Large intestine (tissue), 12 donors: ENCODE measurements at places on chromosomes 1 and 21. TPM values are rescaled to one million over a fixed set of nuclear protein-coding genes. Genes with fewer than 3 reads are reported as not detected.

DNA sequence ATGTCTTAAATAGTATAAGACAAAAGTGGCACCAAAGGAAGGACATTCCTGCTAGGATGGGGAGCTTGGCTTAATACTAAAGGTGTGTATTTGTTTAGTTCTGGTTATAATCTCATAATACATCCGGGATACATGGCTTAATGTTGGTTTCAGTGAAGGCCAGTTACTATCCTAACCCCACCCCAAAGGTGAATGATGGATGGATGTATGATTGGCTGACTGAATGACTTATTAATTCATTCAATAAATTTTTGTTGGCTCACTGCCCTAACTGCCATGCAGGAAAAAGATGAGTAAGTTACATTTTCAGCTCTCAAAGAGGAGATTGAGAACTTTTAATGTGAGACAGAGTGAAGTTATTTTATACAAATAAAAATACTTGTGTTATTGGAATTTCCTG, 52.2 kb downstream of the PHACTR4 start:
- peaks cover 5% of the 10 kb centered on the region for H3K36me3 ChIP-seq
- H3K27ac ChIP-seq: no peak overlapping the region
- peaks cover 9% of the 10 kb centered on the region for H3K4me1 ChIP-seq

DNA sequence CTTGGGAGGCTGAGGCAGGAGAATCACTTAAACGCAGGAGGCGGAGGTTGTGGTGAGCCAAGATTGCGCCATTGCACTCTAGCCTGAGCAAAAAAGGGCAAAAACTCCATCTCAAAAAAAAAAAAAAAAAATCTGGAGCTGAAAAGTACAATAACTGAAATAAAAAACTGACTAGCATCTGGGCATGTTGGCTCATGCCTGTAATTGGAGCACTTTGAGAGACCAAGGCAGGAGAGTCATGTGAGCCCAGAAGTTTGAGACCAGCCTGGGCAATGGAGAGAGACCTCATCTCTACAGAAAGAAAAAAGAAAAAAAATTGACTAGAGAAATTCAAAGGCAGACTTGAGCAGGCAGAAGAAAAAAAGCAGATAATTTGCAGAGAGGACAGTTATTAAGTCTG, 18.1 kb downstream of the CLDN19 start:
- H3K27ac ChIP-seq: no peak overlapping the region
- DNase-seq: no peak
- H3K36me3 ChIP-seq: peaks cover 9% of the 10 kb centered on the region
- H3K4me1 ChIP-seq: peaks cover 3% of the 10 kb centered on the region

- H3K4me1 ChIP-seq: no peaks in the 10 kb centered on the region
- H3K4me3 ChIP-seq: no peak overlapping the region
- no peak for DNase-seq
- H3K27me3 ChIP-seq: no peaks in the 10 kb centered on the region
- no peak overlapping the region for H3K27ac ChIP-seq
- no peaks in the 10 kb centered on the region for H3K36me3 ChIP-seq
Measured at GRCh38 chr21:31634993-31635392, 24.5 kb upstream of the SOD1 start.

DNA sequence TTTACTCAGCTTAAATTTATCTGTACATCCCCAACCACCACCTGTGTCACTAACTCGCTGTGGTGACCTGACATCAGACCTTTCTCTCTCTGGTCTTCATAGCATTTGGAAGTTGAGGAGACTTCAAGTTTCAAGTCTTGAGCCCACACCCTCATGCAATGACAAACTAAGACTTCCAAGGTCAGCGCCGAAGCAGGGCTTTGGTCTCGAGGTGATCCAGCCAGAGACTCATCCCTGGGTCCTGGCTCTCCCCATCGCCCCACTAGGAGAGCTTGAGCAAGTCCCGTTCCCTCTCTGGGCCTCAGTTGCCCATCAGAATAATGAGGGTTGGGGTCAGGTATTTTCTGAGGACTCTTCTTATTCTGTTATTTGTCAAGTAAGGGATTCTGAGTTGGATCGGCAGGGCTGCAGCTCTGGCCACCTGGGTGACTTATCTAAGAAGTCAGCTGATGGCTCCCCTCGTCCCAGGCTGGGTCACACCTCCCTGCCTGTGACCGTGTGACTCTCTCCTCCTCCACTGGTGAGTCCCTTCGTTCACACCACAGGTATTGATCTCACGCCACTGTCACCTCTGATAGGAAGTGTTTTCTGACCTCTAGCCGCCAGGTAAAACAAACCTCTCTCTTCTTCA, 143.7 kb upstream of the RUNX3 start:
- H3K27ac ChIP-seq: no peak overlapping the region
- H3K4me3 ChIP-seq: no peak overlapping the region
- H3K36me3 ChIP-seq: no peaks in the 10 kb centered on the region

The HJV gene
- 0.46 TPM for polyA plus RNA-seq

GRCh38 chr1:90837420-90837819, 120.3 kb upstream of the BARHL2 start:
- no peak overlapping the region for H3K4me3 ChIP-seq
- H3K27ac ChIP-seq: no peak overlapping the region
- H3K36me3 ChIP-seq: no peaks in the 10 kb centered on the region
- H3K27me3 ChIP-seq: peaks cover 96% of the 10 kb centered on the region

DNA sequence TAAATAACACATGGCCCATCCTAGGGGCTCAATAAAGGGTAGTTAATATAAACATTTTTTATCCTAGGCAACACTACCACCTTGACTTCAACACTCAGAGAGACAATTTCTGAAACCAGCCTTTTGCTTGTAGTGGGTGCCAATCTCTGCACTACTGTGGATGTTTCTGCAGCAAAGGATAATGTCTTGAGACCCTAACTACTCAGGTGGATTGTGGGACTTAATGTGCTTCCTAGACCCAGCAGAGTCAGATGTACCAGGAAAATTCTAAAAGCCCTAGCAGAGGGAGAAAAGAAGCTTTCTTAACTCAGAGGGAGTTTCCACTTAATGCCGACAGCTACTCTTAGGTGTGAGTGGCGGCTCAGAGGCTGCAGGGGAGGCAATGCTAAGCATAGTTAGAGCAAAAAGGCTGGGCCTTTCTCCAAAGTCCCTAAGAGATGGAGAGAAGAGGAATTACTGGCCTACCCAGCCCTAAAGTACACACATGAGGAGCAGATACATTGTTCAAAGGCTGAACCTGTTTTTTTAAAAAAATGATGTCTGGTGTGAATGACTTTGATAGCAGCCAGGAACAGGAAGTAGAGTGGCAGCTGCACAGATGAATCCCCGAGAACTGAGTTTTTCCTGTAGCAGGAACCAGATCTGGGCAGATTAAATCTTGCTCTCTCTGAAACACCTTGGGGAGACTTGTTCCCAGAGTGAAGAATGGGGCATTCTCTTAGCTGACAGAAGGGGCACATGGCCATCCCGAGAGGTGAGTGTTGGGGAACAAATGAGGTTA, 33.5 kb upstream of the ABCD3 start:
- no peaks in the 10 kb centered on the region for H3K27me3 ChIP-seq
- peaks cover 39% of the 10 kb centered on the region for H3K4me1 ChIP-seq
- no peak overlapping the region for H3K4me3 ChIP-seq
- no peaks in the 10 kb centered on the region for H3K36me3 ChIP-seq
- peak overlapping the region; percentile 90 for H3K27ac ChIP-seq

GRCh38 chr1:10444795-10445397, 4.9 kb upstream of the CORT start:
- DNase-seq: no peak
- no peaks in the 10 kb centered on the region for H3K4me1 ChIP-seq
- H3K36me3 ChIP-seq: peaks cover 14% of the 10 kb centered on the region

DNA sequence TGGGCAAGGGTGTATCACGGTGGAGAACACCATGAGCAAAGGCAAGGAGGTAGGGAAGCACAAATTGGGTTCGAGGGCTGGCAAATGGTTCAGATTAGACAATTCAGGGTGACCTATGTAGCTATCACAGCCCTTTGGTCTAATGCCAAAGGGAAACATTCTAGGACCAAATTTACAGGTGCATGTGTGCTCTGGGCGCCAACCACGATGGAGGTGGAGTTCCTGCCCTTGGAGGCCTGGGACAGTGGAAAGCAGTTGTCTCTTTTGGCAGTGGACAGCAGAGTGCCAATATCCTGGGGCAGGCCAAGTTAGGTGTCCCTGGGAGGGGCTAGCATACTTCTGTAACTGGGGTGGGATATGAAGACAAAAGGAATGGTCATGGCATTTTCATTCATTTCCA, 40.1 kb downstream of the IGFN1 start:
- H3K4me3 ChIP-seq: no peak overlapping the region
- H3K4me1 ChIP-seq: no peaks in the 10 kb centered on the region
- no peak overlapping the region for H3K27ac ChIP-seq
- no peak for DNase-seq
- no peaks in the 10 kb centered on the region for H3K36me3 ChIP-seq
- H3K27me3 ChIP-seq: peaks cover 6% of the 10 kb centered on the region

GRCh38 chr1:94734963-94735901, 84.9 kb upstream of the SLC44A3 start:
- H3K36me3 ChIP-seq: peaks cover 8% of the 10 kb centered on the region
- H3K4me3 ChIP-seq: no peak overlapping the region
- peaks cover 12% of the 10 kb centered on the region for H3K4me1 ChIP-seq
- no peak for DNase-seq
- peak overlapping the region; percentile 26 for H3K27ac ChIP-seq

- H3K27ac ChIP-seq: no peak overlapping the region
- H3K36me3 ChIP-seq: no peaks in the 10 kb centered on the region
- no peaks in the 10 kb centered on the region for H3K27me3 ChIP-seq
- H3K4me1 ChIP-seq: no peaks in the 10 kb centered on the region
Measured at GRCh38 chr1:241579434-241579833, 47.3 kb downstream of the KMO start.

The STIL gene
- polyA plus RNA-seq: 4.7 TPM

The OR2G6 gene
- not detected for polyA plus RNA-seq

DNA sequence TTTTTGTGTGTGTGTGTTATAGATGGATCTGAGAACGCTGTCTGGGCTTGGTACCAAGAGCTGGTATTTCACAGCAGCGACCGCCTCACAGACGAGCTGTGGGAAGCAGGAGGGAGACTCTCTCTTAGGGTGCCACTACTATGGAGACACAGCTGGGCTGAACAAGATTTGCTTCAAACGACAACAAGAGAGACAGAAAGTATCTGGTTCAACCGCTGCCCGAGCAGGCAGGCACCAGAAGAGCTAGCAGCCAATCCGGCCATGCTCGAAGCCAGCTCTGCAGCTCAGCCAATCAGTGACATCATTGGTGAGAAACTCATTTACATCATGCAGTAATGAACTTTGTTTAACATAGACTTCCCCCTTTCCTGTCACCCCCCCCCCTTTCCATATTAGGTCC, 341.3 kb downstream of the USP25 start:
- H3K4me3 ChIP-seq: peak overlapping the region; percentile 9
- no peak for DNase-seq
- H3K27me3 ChIP-seq: no peaks in the 10 kb centered on the region
- no peaks in the 10 kb centered on the region for H3K36me3 ChIP-seq

- H3K27me3 ChIP-seq: peaks cover 89% of the 10 kb centered on the region
- peaks cover 49% of the 10 kb centered on the region for H3K4me1 ChIP-seq
- DNase-seq: no peak
- H3K27ac ChIP-seq: no peak overlapping the region
Measured at GRCh38 chr1:92485381-92486250, 1.1 kb downstream of the GFI1 start.

The OVAAL gene
- not detected for polyA plus RNA-seq

DNA sequence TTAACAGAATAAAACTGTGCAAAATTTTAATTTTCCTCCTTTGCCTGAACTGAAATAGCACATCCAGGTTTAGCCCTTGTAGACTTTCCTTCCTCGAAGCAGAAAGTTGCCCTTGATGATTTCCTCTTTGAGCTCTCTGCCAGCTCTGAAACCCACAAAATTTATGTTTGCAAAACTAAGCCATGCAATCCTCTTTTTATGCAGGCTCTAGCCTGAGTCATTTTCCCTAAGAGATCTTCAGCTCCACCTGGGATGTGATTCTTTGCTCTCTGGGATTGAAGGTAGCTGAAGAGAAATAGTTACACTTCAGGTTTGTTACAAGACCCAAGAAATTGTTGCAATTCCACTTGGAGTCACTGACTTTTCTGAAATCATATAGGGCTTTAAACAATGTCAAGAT, 1.4 kb upstream of the F3 start:
- DNase-seq: no peak
- no peak overlapping the region for H3K27ac ChIP-seq
- peaks cover 6% of the 10 kb centered on the region for H3K36me3 ChIP-seq
- no peaks in the 10 kb centered on the region for H3K27me3 ChIP-seq
- H3K4me3 ChIP-seq: peak overlapping the region; percentile 89

- DNase-seq: no peak
- H3K4me3 ChIP-seq: no peak overlapping the region
- H3K27ac ChIP-seq: no peak overlapping the region
- no peaks in the 10 kb centered on the region for H3K36me3 ChIP-seq
- no peaks in the 10 kb centered on the region for H3K27me3 ChIP-seq
Measured at GRCh38 chr21:40622531-40622930, 224.4 kb downstream of the DSCAM start.

The HSD11B1 gene
- 0.31 TPM for polyA plus RNA-seq

- H3K36me3 ChIP-seq: no peaks in the 10 kb centered on the region
- no peak overlapping the region for H3K27ac ChIP-seq
- no peaks in the 10 kb centered on the region for H3K4me1 ChIP-seq
- H3K4me3 ChIP-seq: no peak overlapping the region
- no peaks in the 10 kb centered on the region for H3K27me3 ChIP-seq
- no peak for DNase-seq
Measured at GRCh38 chr1:244365809-244366208, 85.9 kb downstream of the ADSS2 start.

GRCh38 chr1:62245201-62245600, 50.6 kb downstream of the L1TD1 start:
- no peak overlapping the region for H3K27ac ChIP-seq
- H3K4me1 ChIP-seq: no peaks in the 10 kb centered on the region
- H3K36me3 ChIP-seq: no peaks in the 10 kb centered on the region
- DNase-seq: no peak

The CA6 gene
- polyA plus RNA-seq: not detected

DNA sequence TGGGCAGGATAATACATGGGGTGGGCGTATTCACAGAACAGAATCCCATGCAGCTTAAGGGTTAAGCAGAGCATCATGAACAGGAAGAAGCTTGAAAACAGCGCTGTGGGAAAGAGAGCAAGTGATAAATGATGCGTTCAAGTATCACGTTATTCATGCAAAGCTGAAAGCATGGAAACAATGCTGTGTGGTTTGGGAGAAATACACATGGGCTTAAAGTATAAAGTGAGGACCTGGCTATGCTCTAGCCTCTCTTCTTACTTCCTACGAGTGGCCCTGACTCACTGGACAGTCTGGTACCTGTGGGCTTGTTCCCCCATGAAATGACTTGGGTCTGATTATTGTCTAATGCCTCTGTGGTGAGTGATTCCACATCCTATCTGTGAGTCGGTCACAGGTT, 25.7 kb downstream of the TMPRSS2 start:
- DNase-seq: no peak
- peaks cover 84% of the 10 kb centered on the region for H3K36me3 ChIP-seq
- peaks cover 13% of the 10 kb centered on the region for H3K4me1 ChIP-seq
- H3K27ac ChIP-seq: no peak overlapping the region
- H3K4me3 ChIP-seq: no peak overlapping the region

- H3K27me3 ChIP-seq: no peaks in the 10 kb centered on the region
- no peak overlapping the region for H3K4me3 ChIP-seq
- H3K27ac ChIP-seq: no peak overlapping the region
Measured at GRCh38 chr1:244216836-244217235, 165.8 kb downstream of the ZBTB18 start.

The RNU1-3 gene
- polyA plus RNA-seq: 3.2 TPM

- no peaks in the 10 kb centered on the region for H3K27me3 ChIP-seq
- H3K36me3 ChIP-seq: no peaks in the 10 kb centered on the region
- H3K4me1 ChIP-seq: peaks cover 17% of the 10 kb centered on the region
- H3K4me3 ChIP-seq: no peak overlapping the region
- peak overlapping the region; percentile 54 for H3K27ac ChIP-seq
Measured at GRCh38 chr1:8116894-8117264, 90.8 kb upstream of the ERRFI1 start.

- no peaks in the 10 kb centered on the region for H3K36me3 ChIP-seq
- H3K4me3 ChIP-seq: no peak overlapping the region
- H3K27ac ChIP-seq: no peak overlapping the region
- H3K27me3 ChIP-seq: peaks cover 2% of the 10 kb centered on the region
Measured at GRCh38 chr1:16076031-16076864, 2.8 kb upstream of the FAM131C start.
